ENCODE measurements at places on chromosomes 1 and 21. TPM values are rescaled to one million over a fixed set of nuclear protein-coding genes. Genes with fewer than 3 reads are reported as not detected.

Gene VWA1
- 1.8 TPM for total RNA-seq

Gene CDC73
- 26.9 TPM for total RNA-seq

Gene UBE4B
- total RNA-seq, result 23.7 TPM

Gene CLCA1
- total RNA-seq, result not detected

Gene MTARC2
- total RNA-seq, result 6.6 TPM

Gene OR2L5
- 0.36 TPM for total RNA-seq

Gene OPTC
- total RNA-seq, result not detected

Gene LINGO4
- not detected for total RNA-seq
